ENCODE measurements at places on chromosomes 16 and 17.

DNA sequence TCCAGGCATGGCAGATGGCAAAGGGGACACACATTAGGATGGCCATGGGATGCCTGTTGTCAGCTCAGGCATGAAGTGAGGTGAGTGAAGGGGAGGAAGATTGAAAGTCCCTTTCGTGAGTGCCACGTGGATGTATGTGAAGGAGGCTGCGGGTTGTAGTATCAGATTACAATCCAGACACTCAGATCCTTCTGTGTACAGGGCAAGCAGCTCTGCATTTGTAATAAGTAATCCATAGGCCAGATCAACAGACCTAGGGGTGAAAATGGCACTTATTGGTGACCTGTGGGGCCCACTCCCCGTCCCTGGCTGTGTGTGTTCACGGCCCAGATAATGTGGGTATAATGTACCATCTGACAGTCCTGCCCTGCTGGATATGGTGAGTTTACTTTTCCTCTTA, 159.5 kb downstream of the DNAH9 start:
- DNase-seq: no peak

DNA sequence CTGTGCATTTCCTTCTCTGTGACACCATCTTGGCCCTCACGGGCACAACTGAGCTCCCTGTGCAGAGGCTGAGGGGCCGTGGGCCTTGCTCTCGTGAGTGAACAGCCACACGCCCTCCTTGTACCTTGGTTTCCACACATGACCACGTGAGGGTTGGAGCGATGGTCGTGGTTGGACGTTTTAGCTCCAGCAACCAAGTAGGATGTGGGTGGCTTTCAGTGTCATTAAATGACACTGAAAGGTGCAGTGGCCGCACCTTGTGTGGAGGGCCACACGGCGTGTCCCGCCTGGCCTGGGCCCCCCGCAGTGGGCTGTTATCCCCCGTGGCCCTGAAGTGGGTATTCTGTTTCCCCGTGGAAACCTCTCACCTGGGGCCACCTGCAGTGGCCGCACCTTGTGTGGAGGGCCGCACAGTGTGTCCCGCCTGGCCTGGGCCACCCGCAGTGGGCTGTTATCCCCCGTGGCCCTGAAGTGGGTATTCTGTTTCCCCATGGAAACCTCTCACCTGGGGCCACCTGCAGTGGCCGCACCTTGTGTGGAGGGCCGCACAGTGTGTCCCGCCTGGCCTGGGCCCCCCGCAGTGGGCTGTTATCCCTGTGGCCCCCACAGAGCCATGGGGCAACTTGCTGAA, 28.2 kb downstream of the ACSF3 start:
- DNase-seq: no peak

DNA sequence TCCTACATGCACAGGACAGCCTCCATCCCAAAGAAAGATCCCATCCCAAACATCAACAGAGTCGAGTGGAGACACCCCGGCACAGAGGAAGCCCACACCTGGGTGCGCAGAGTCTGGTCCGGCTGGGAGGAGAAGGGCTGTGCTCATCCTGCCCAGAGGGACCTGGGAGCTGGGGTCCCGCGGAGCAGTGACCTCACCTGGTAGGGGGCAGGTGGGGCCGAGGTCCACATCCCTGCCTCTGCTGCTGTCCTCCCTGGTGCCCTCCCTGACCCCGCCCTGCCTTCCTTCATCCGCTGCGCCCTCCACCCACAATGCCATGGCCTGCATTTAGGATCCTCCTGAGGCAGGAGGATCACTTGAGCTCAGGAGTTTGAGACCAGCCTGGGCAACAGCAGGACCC, 2.9 kb downstream of the C16orf90 start:
- no peak for DNase-seq

GRCh38 chr16:87274794-87275193, 42.4 kb downstream of the C16orf95 start:
- no peak for DNase-seq

GRCh38 chr17:7740481-7741001, 23.0 kb downstream of the DNAH2 start:
- peak; percentile 56 for DNase-seq

- DNase-seq: no peak
Observed at GRCh38 chr16:79099716-79100115, 500.8 kb downstream of the MAF start.

All from NCI-H1092 treated with DMSO at 0.1 percent for 48 hours (cell line).